ENCODE measurements at places on chromosomes 5 and 9.

DNA sequence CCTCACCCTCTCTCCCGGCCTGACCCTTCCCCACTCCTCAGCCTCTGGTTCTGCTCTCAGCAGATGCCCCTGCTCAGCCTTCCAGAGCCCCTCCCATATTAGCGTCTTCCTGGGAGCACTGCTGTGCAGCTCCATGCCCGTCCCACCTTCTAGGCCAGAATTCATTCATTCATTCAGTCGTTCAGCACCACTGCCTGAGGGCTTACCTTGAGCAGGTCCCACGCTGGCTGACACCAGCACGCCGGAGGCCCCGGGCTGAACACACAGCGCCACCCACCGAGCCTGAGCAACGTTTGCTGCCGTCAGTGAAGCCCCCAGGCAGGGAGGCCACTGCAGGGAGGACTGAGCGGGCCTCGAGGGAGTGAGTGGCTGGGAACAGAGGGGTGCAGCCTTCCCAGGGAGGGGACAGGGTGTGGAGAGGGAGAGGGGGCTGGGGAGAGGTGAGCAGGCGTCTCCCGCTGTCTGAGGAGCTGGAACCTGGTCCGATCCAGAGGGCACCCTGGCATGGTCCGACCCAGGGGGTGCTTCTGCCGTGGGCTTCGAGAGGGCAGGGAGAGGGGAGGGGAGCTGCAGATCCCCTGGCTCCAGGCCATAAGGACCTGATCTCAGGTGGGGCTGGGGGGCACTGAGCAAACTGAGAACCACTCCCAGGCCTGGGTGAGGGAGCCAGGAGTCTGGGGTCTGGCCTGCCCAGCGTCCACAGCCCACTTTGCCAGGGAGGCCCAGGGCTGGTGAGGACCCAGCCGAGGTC is 98.8 kb upstream of the RAPGEF1 start:
- DNase-seq: no peak

DNA sequence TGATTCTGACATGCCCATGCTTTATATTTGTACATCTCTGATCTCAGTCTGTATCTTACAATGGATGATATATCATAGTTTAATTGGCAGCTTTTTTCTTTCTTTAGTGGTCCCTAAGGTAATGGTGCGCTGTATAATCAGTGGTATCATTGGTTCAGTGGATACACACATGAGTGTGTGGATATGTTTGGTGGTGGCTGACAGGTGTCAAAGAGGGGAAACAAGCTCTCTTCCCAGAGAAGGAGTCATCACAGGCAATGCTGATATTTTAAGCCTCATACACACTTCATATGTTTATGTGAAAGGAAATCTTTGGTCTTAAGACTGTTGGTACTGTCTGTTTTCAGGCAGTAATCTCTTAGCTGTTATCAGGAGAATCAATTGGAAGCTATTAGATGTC is 52.1 kb upstream of the KIAA1958 start:
- DNase-seq: no peak

DNA sequence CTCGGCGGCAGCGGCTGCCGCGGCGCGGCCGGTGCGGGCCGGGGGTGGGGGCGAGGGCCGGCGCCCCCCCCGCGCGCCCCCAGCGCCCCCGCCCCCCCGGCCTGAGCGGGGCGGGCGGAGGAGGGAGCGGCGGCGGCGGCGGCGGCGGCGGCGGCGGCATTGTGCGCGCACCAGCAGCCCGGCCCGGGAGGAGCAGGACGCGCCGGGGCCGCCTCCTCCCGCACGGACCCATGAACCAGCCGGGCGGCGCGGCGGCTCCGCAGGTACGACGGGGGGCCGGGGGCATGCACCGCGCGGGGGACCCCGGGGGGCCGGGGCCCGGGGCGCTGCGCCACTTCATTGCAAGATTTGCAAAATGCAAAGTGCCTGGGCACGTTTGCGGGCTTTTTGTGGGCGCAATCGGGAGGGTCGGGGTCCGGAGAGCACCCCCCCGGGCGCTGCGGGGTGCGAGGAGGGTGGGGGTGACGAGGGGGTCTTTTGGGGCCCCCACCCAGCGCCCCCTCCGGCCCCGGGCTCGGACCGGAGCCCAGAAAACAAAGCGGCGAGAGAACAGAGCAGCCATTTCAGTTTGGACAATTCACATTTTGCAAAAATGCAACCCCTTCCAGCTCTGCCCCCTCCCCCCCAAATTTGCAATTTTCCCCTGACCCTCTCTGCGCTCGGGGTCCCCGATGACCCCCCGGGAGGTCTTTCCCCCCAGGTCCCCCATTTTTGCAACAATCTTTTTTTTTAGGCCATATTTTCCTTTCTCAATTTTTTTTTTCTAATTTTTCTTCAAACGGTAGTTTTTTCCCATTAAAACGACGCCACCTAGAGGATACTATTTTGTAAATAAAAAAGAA is at the start of gene ZNF618:
Gene ZNF618, plus strand, starts transcription at position 159 of the 842 bp plus-strand sequence. Its CDS starts 72 bp downstream, at position 231.
- no peak for DNase-seq

GRCh38 chr9:133791069-133791468 is 52.9 kb upstream of the SARDH start:
- DNase-seq: no peak
